ENCODE measurements at places on chromosomes 16 and 17.

GRCh38 chr16:71426069-71426879, 15.6 kb downstream of the TLE7 start:
- DNase-seq, result no peak

DNA sequence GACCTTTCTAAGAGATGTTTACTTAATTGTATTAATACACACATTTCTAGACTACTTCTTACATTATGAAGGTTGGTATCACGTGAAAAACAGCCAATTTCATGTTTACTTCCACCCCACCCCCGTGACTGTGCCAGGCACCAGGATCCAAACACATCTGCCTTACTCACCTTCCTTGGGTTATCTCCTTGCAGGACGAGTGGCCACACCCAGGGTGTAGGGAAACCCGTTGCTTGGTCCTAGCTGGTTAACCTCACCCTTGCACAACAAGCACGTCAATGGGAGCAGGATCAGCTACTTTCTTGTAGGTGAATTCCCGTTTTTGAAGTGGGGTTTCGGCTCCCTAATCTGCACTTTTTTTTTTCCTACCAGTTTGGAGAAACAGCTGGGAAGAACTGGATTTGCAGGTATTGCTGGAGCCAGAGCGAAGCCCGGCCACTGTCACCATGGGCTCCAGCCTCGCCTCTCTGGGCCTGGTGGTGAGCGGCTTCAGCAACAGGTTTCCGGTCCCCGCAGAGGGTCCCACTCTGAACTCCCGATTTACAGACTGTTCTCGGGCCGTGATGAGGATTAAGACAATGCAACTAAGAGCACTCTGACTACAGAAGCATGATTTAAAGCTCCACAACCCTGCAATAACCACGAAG, 2.1 kb upstream of the UBB start:
- DNase-seq, result no peak

DNA sequence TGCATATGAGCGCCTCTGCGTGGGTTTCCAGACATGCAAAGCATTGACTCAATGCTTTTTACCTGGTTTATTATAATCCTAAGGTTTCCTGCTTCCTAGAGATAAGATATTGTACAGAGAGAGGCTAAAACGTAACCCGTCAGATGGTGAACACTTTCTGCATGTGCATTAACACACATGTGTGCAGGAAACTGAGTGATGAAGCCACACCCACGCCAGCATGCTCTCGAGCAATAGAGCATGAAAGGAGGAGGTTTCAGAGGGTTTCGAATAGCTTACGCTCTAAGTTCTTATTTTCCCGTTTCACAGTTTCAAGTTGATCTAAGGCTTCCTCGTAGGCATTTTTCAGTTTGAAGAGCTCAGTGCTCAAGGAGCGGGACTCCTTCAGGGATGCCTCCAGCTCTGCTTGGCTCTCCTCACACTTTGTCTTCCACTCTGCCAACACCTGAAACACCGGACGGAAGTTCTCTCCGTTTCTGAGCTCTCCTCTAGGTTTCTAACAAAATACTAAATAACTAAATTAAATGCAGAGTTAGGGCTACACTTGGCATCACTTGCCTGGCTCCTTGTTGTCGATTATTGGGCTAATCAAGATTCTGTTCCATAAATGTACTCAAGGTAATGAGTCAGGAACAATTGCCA, 23.2 kb downstream of the MYH3 start:
- DNase-seq, result no peak

DNA sequence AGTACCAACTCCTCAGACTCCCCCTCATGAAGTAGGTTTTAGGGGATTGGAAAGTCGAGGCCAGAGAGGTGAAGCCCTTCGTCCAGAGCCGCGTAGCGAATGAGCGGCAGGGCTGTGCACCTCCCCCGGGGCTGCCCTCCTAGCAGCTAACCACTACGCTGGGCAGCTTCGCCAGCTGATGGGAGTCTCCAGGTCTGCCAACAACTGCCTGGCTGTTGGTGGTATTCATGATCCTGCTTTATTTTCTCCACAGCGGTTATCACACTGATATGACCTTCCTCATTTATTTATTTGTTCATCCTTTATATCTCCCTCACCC, 773 bp upstream of the NETO2 start:
- no peak for DNase-seq

DNA sequence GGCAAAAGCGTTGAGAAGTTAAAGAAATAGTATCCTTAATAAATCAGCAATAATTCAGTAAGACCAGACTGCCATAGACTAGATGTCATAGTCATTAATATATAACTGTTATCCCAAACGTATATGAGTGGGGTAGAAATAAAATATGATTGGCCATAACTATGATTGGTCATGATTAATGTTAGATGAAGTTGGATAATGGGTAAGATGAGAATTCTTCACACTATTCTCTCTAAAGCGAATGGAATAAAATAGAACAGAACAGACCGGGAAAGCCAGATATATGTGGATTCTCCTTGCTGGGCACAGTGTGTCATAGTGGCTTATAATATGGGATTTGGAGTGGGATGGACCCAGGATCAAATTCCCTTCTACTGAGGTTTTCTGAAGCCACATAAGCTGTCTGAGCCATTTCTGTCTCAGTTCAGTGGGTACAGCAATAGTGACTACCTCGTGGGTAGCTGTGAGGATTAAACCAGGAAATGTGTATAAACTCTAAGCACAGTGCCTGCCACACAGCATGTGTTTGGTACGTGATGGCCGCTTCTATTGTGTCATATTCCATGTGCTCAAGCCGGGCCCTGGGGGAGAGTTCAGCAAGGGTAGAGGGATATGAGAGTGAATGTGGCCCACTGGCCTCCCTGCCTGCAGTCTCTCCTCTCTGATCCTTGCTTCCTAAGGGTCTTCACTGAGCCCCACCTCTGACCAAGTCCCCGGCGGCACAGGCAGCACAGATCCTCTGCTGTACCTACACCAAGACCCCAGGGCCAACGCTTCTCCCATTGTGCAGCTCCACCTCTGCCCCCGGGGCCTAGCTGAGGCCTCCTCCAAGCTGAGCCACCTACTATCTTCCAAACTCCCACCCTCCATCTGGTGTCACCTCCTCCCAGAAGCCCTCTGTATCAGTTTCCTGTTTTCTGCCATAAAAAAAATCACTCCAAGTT, 3.7 kb downstream of the CETP start:
- DNase-seq, result no peak

- no peak for DNase-seq
Observed at GRCh38 chr16:13359835-13360234, 458.4 kb downstream of the SHISA9 start.

- peak; percentile 67 for DNase-seq
Observed at GRCh38 chr17:13337864-13338371, 263.8 kb downstream of the HS3ST3A1 start.

DNA sequence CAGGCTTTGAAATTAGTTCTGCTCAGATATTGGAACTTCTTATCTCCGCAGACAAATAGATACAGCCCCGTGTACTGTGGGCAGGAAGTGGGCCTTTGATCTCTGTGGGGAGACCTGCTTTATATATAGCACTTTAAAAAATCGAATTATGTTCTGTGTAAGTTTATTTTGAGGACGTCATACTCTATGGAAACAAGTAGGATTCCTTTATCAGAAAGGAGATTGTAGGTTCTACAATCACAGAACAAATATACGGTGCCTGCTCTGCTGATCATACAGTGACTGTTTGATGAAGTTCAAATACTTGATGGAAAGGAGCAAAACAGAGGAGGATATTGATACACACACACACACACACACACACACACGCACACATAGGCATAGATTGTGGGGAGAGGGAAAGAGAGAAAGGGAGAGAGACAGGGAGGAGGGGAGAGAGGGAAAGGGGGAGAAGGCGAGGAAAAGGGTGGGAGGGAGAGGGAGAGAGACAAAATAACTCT, 14.7 kb upstream of the TMEM220 start:
- no peak for DNase-seq

GRCh38 chr16:15996432-15997109, 47.2 kb downstream of the ABCC1 start:
- no peak for DNase-seq

GRCh38 chr17:13437966-13438779, 163.6 kb downstream of the HS3ST3A1 start:
- no peak for DNase-seq

- DNase-seq, result no peak
Observed at GRCh38 chr17:40605306-40605705, 40.0 kb upstream of the CCR7 start.

DNA sequence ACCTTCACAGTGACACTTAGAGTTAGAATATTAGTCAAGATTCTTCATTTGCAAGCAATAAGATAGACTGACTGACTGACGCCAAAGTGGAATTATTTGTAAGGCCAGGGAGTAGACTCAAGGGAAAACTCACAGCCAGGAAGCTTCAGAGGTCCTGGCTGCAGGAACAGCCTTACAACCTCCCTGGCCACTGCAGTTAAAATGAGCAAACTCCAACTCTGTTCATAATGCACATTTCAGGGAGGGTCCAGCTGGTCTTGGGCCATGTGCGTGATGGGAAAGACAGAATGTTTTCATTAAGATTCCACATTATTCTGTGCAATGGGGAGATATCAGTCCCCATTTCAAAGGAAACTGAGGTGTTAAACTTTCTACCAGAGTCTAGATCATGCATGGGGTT, 9.9 kb downstream of the CAPNS2 start:
- DNase-seq, result no peak

DNA sequence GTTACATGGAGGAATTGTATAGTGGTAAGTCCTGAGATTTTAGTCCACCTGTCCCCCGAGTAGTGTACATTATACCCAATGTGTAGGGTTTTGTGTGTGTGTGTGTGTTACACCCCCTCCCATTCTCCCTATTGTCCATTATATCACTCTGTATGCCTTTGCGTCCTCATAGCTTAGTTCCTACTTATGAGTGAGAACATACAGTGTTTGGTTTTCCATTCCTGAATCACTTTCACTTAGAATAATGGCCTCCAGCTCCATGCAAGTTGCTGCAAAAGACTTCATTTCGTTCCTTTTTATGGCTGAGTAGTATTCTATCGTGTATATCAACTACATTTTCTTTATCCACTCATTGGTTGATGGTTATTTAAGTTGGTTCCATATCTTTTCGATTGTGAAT, 635 bp upstream of the FA2H start:
- no peak for DNase-seq

- DNase-seq, result no peak
Observed at GRCh38 chr17:16419074-16419928, 3.9 kb downstream of the TRPV2 start.

- DNase-seq, result no peak
Observed at GRCh38 chr17:164303-165235, 16.9 kb downstream of the DOC2B start.

- DNase-seq, result no peak
Observed at GRCh38 chr17:74633326-74633725, 9.8 kb upstream of the CD300E start.

- DNase-seq, result no peak
Observed at GRCh38 chr17:728911-729310, 3.5 kb upstream of the TLCD3A start.

- no peak for DNase-seq
Observed at GRCh38 chr17:2816688-2817087, 20.4 kb downstream of the RAP1GAP2 start.

- no peak for DNase-seq
Observed at GRCh38 chr16:84144209-84144858, 643 bp downstream of the HSDL1 start.

DNA sequence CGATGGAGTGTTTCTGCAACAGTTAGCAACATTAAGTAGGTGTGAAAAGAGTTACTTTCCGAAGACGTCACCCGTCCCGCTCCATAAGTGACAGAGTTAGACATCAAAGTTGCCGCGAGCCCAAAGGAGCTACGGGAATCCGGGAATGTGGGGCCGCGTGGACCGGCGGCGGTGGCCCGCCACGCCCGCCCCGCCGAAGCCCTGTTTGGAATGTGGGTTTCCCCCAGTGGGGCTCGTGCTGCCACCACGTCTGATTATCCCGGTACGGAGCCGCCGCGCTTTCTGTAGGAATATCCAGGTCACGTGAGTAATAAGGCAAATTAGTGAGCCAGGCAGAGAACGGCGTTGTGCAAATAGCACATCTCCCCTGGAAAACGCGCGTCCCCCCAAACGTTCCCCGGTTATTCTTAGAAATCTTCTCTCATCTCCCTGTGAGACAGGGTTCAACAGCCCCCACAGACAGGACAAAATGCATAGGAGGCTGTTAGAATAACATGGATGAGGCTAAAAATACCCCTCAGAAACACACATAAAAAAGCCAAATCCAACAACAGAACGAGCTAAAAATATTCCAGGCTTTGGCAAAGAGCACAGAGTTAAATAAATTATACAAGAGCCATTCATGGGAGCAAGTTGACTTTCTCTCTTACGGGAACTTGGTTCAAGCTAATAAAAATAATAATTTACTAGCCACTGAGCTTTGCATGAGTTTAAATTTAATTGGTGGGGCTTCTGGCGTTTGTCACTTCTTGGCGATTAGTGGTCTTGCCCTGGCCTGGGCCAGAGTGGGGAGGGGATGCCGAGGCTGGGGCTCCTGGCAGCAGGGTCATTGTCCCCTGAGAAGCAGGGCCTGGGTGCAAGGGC, 8.6 kb downstream of the BAHCC1 start:
- DNase-seq, result no peak

- DNase-seq, result peak; percentile 51
Observed at GRCh38 chr17:44361292-44362260, 2.1 kb downstream of the FAM171A2 start.

GRCh38 chr16:102060-102855, 24.2 kb downstream of the MPG start:
- DNase-seq, result no peak

GRCh38 chr17:2957631-2958286, 105.6 kb downstream of the OR1D5 start:
- DNase-seq, result no peak

GRCh38 chr16:1469693-1470201, 5.1 kb downstream of the CLCN7 start:
- DNase-seq, result no peak

- DNase-seq, result no peak
Observed at GRCh38 chr17:41417127-41417526, 7.3 kb downstream of the KRT37 start.

DNA sequence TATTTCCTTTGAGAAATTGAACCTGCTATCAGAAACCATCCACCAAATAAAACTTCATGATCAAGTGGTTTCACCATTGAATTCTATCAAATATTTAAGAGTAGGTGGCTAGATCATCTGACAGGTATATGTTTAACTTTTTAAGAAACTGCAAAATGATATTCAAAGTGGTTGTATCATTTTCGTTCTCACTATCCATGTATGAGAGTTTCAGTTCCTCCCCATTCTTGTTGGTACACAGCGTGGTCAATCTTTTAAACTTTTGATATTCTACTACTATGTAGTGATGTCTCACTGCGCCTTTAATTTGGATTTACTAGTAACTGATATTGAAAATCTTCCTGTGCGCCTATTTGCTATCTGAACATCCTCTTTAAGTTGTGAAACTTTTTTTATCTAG, 163.7 kb downstream of the CYB561 start:
- DNase-seq, result no peak

Measured in NCI-H1105 (cell line).